Testis (tissue), 5 donors: ENCODE measurements at places on chromosomes 1 and 21.
A peak's percentile ranks its signal among the peaks of the same experiment; 100 is the strongest.

GRCh38 chr1:243507672-243508302 lies 251.9 kb downstream of the SDCCAG8 start:
- no peaks in the 10 kb centered on the region for H3K27me3 ChIP-seq
- H3K4me1 ChIP-seq = no peaks in the 10 kb centered on the region
- no peak overlapping the region for H3K4me3 ChIP-seq
- DNase-seq = no peak
- no peak overlapping the region for H3K27ac ChIP-seq

- peaks cover 24% of the 10 kb centered on the region for H3K4me1 ChIP-seq
- no peak for DNase-seq
- H3K36me3 ChIP-seq = no peaks in the 10 kb centered on the region
- H3K27ac ChIP-seq = no peak overlapping the region
Measured at GRCh38 chr1:28783363-28783762, 28.6 kb upstream of the OPRD1 start.

GRCh38 chr1:41681331-41682098 lies 197.0 kb upstream of the EDN2 start:
- H3K36me3 ChIP-seq = no peaks in the 10 kb centered on the region
- H3K27me3 ChIP-seq = no peaks in the 10 kb centered on the region
- no peak for DNase-seq

- H3K4me1 ChIP-seq = peaks cover 29% of the 10 kb centered on the region
- peak; percentile 54 for DNase-seq
- H3K36me3 ChIP-seq = no peaks in the 10 kb centered on the region
- no peak overlapping the region for H3K4me3 ChIP-seq
- H3K27ac ChIP-seq = no peak overlapping the region
- H3K27me3 ChIP-seq = no peaks in the 10 kb centered on the region
Measured at GRCh38 chr1:168972887-168973286, 133.6 kb upstream of the ATP1B1 start.

- no peaks in the 10 kb centered on the region for H3K27me3 ChIP-seq
- no peak overlapping the region for H3K4me3 ChIP-seq
- no peaks in the 10 kb centered on the region for H3K36me3 ChIP-seq
- no peak for DNase-seq
Measured at GRCh38 chr1:169574336-169574735, 11.9 kb downstream of the F5 start.

DNA sequence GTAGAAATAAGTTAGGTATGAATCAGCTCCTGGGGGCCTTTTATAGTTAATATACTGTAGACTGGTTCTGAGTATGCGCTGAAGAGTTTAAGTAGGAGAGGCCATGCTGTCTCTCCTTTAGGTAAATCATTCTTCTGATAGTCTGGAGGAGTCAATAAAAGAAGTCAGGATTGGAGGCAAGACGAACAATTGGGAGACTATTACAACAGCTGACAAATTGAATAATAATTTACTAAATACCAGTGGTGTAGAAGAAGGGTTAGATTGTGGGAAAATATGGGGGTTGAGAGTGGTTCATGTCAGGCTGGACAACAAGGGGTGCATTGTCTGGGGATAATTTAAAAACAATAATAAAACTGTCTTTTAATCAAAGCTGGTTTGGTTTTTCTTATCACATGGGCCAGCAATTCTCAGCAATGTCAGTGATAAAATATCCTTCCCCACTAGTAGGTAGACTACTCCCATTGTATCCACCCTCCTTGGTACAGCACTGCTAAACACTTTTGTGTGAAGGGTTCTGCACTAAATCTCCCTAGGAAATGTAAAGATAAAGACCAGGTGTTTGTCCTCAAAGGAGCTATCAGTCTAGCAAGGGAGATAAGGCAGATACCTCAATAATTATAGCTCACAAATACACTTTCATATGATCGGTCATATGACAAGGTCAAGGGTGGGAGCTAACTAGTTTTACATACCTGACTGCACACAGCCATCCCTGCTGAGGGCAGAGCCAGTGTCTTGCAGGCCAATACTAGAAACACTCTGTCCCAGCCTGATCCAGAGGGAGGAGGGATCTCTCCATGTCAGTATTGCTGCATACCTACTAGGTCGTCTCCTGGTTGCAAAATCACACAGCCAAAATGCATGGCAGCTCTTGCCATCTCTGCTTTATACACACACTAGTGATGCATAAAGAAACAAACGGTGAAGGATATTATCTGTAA lies 299.7 kb downstream of the VAV3 start:
- no peaks in the 10 kb centered on the region for H3K27me3 ChIP-seq
- no peak for DNase-seq
- H3K36me3 ChIP-seq = no peaks in the 10 kb centered on the region
- no peaks in the 10 kb centered on the region for H3K4me1 ChIP-seq

- H3K27ac ChIP-seq = no peak overlapping the region
- no peaks in the 10 kb centered on the region for H3K27me3 ChIP-seq
- no peak overlapping the region for H3K4me3 ChIP-seq
- H3K4me1 ChIP-seq = no peaks in the 10 kb centered on the region
Measured at GRCh38 chr1:96049759-96050409, 671.7 kb upstream of the PTBP2 start.

DNA sequence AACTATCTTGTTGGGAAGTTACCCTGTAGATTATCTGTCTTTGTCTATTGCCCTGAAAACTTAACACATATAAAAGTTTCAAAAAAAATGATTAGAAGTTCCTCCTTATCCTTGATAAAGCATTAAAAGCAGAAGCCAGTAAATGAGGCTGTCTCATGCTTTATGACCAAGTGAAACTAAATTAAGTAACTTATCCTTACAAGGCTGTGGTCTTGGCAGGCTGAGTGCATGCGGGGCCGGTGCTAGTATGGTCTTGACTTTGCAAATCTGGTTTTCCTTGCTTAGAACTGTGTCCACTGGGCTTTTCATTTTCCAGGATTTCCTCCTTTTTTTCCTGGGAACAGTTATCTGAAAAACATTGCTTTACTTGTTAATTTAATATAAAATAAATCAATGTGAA lies 43.1 kb downstream of the PCNX2 start:
- no peaks in the 10 kb centered on the region for H3K36me3 ChIP-seq
- no peaks in the 10 kb centered on the region for H3K4me1 ChIP-seq
- DNase-seq = peak; percentile 44
- no peaks in the 10 kb centered on the region for H3K27me3 ChIP-seq

DNA sequence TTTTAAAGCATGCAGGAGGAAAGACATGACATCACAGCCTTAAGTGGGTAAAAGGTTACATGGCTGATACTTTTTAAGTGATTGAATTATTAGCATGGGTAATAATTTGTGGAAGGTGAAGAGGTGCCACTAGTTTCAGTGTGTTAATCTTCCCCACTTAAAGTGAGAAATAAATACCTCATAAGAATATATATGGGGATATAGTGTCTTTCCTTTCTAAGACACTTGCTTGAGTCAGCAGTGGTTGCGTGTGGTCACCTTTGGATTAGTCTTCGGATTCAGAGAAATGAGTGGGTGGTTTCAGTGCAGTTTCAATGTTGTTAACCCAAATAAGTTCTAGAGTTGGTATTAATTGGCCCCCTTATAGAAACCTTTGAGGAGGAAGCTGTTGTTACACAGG lies 94.1 kb downstream of the ADGRL2 start:
- H3K36me3 ChIP-seq = no peaks in the 10 kb centered on the region
- DNase-seq = no peak
- no peak overlapping the region for H3K27ac ChIP-seq
- H3K27me3 ChIP-seq = no peaks in the 10 kb centered on the region
- H3K4me1 ChIP-seq = no peaks in the 10 kb centered on the region

DNA sequence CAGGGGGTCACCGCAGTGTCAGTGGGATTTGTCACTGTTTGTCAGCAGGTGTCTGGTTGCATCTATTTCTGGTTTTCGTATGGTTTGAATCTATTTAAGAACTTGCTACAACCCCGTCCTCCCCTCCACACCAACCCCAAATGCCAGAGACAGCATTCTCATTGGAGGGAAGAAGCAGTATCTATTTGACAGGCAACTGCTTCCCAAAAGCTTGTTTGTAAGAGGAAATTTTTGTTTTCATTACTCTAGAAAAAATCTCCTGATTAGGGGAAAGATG lies 54.4 kb downstream of the NR5A2 start:
- no peak overlapping the region for H3K27ac ChIP-seq
- H3K27me3 ChIP-seq = no peaks in the 10 kb centered on the region

- peaks cover 27% of the 10 kb centered on the region for H3K4me1 ChIP-seq
- H3K36me3 ChIP-seq = no peaks in the 10 kb centered on the region
- no peaks in the 10 kb centered on the region for H3K27me3 ChIP-seq
- H3K4me3 ChIP-seq = no peak overlapping the region
Measured at GRCh38 chr1:109537450-109538178, 2.1 kb upstream of the GPR61 start.

GRCh38 chr1:234000557-234001041 lies 96.1 kb downstream of the SLC35F3 start:
- no peak overlapping the region for H3K27ac ChIP-seq
- no peak for DNase-seq
- no peaks in the 10 kb centered on the region for H3K4me1 ChIP-seq
- H3K27me3 ChIP-seq = no peaks in the 10 kb centered on the region
